NCI-H2107 (cell line): ENCODE measurements at places on chromosomes 4 and X.

DNA sequence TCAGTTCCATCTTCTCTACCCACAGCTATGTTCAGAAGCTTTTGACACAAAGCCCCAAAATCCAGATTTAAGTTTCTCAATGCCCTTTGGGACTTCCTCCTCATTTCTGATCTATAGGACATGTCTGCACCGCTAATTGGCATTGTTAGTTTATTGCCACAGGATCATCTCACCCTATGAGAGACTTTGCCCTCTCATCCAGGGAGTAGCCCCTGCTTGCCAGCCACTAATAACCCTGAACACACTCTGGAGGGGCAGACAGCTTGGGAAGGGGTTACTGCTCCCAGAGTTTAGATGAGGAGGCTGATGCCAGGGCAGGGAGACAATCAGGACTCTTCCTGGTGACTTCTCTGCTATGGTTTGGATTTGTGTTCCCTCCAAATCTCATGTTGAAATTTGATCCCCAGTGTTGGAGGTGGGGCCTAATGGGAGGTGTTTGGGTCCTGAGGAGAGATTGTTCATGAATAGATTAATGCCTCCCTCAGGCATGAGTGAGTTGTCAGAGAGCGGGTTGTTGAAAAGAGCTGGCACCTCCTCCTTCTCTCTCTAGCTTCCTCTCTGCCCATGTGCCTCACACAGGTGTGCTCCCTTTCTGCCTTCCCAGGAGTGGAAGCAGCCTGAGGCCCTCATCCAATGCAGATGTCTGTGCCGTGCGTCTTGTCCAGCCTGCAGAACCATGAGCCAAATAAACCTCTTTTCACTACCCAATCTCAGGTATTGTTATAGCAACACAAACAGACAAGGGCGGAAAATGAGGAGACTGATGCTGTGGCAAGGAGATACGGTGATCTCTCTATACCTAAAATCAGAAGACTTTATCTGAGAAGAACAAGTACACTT is 3.6 kb upstream of the SCARB2 start:
- DNase-seq = no peak

- no peak for DNase-seq
These were observed 47.0 kb upstream of the NAP1L5 start for GRCh38 chr4:88744609-88745008.

DNA sequence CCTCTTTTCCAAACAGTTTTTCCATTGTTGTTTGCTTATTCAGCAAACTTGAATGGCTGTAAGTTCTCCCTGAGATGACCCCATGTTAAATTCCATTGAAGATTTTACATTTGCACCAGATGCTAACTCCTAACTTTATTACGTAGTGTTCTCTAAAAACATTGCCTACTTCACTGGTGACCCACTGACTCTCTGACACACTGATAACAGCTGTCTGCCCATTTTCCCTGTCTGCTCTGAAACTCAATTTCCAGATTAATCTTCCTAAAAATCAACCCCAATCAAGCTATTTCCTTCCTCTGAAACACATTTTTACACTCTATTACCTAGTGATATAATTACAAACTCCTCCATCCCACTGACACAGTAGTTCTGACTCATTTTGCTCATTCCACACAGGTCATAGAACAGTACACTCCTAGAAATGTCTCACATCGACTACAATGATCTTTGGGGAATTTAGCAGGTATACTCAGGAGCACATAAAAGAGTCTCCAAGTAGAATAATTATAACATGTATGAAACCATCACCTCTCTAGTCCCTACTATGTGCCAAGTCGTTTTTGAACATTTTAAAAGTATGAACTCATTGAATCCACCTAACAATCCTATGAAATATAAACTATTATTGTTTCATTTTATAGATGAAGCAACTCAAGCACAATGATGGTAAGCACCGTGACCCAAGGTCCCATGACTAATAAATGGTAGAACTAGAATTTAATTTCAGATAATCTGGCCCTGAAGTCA is 210.9 kb downstream of the SLIT2 start:
- no peak for DNase-seq

DNA sequence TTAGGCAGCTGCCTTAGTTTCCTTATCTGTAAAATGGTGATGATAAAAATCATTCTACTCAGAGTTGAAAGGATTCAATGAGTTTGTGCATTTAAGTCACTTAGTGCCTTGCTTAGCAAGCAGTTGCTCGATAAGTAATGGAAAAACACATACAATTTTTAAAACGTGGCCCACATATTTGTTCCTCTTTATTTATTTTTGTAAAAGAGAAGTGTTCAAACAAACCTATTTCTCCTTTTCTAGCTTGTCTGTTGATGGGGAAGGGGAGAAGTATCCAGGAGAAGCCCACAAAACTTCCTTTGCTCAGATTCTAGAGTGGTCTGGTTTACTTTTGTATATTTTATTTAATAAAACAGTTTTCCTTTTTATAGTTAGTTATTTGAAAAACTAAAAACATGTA is 3.3 kb upstream of the HPGDS start:
- no peak for DNase-seq

- DNase-seq = no peak
These were observed 336.2 kb upstream of the PPARGC1A start for GRCh38 chr4:24226023-24226422.

- no peak for DNase-seq
These were observed 555.0 kb downstream of the MID1IP1 start for GRCh38 chrX:39356119-39356807.

- DNase-seq = no peak
These were observed 17.8 kb downstream of the DKK2 start for GRCh38 chr4:107018344-107018735.

DNA sequence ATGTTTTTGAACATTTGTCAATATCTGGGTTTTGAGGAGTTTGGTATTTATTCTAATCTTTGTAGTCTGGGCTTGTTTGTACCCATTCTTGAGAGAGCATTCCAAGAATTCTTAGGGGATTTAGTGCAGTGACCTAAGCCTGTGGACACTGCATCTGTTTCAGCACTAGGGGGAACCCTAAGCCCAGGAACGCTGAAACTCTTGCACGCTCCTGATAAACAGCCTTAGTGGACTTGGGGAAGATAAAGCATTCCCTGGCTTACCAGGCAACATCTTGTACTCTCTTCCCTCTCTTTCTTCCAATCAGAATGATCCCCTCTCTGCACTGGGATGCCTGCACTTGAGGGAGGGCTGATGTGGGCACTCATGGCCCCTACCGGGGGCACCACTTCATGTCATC is 654.9 kb upstream of the HTR2C start:
- DNase-seq = peak; percentile 11

DNA sequence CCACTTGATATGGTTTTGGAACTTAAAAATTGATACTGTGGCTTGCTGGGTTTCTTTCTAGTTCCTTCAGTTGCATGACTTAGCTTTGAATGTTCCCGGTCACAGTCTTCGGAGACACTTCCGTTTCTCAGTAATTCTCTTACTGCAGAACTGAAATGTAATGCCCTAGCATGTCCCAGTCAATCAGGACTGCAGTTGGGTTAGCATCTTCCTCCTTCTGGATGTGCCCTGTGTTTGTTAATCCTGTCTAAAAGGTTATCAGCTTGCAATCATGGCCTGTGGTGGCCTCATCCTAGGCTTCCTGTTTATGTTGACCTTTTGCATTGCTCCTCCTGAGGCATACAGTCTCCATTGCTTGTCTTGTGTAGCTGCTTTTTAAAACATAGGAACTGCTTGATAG is 275.9 kb downstream of the ARHGAP10 start:
- DNase-seq = no peak

- DNase-seq = no peak
These were observed 158.2 kb downstream of the PLS3 start for GRCh38 chrX:115719171-115719570.

DNA sequence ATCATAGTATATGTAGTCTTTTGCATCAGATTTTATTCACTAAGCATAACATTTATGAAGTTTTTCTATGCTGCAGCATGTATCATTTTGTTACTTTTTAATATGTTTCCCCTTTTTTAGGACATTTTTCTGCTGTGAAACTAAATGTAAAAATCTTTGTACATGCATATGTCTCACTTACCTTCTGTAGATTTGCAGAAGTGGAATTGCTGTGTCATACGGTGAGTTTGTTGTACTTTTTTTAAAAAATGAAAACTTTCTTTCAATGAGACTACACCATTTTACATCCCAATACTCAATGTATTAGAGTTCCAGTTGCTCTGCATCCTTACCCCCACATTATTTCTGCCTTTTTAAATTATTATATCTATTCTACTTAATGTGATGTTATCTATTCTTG is 868.9 kb downstream of the PDHA2 start:
- DNase-seq = no peak

DNA sequence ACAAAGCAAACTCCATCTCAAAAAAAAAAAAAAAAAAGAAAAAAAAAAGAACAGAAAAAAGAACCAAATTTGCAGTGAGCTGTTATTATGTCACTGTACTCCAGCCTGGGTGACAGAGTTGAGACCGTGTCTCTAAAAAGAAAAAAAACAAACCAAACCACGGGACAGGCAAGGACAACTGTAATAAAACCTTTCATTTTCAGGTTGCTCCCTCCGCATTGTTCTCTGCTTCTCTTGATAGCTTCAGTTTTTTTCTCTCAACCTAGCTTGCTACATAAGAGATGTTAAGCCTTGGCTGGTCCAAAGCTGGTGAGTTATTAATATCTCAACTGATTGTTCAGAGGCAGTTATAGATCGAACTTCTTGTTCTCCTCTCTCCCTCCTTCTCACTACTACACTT is 23.1 kb upstream of the ELF2 start:
- DNase-seq = no peak

DNA sequence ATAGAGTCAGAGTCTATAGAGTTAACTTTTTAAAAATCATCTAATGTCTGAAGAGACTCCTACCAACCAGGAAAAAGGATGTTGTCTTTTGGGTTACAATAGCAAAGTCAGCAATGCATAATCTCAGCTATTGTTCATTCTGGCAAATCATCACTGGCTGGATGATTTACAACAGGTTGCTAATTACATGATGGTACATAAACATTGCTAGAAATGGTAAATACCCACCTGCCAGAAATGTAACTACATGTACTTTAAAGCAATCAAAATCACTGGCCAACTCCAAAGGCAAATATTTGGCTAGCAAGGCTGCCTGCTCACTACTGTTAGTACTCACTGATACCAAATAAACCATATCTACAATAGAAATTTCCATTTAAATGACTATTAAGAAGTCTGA is 91.1 kb downstream of the PPP3CA start:
- DNase-seq = no peak

DNA sequence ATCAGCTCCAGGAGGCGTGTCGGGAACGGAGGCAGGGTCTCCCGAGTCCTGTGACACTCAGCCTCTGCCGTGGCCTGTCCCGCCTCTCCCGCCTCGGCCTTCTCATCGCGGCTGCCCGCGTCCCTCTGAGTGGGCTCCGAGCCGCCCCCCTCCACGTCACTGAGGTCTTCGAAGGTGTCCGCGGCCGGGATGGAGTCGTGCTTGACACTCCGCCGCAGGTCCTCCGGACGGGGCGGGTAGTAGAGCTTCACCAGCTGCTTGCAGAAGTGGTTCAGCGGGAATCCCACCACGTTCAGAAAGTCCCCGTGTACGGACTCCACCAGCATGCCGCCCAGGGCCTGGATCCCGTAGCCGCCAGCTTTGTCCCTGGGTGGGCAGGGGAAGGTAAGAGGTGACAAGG is 25.0 kb downstream of the ASMTL start:
- no peak for DNase-seq

DNA sequence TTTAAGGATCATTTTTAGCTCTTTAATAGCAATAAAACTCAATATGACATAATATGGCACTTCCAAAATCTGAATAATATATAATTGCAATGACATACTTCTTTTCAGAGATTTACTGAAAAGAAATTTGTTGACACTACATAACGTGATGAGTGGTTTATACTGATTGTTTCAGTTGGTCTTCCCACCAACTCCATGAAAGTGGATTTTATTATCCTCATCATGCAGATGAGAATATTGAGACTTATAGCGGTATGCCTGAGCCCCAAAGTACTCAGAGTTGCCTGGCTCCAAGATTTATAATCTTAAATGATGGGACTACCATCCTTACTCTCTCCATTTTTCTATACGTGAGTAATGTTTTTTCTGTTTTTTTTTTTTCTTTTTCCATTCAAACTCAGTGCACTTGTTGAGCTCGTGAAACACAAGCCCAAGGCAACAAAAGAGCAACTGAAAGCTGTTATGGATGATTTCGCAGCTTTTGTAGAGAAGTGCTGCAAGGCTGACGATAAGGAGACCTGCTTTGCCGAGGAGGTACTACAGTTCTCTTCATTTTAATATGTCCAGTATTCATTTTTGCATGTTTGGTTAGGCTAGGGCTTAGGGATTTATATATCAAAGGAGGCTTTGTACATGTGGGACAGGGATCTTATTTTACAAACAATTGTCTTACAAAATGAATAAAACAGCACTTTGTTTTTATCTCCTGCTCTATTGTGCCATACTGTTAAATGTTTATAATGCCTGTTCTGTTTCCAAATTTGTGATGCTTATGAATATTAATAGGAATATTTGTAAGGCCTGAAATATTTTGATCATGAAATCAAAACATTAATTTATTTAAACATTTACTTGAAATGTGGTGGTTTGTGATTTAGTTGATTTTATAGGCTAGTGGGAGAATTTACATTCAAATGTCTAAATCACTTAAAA is 15.3 kb downstream of the ALB start:
- DNase-seq = no peak

GRCh38 chr4:15658781-15659180 is 3.6 kb upstream of the FBXL5 start:
- no peak for DNase-seq

DNA sequence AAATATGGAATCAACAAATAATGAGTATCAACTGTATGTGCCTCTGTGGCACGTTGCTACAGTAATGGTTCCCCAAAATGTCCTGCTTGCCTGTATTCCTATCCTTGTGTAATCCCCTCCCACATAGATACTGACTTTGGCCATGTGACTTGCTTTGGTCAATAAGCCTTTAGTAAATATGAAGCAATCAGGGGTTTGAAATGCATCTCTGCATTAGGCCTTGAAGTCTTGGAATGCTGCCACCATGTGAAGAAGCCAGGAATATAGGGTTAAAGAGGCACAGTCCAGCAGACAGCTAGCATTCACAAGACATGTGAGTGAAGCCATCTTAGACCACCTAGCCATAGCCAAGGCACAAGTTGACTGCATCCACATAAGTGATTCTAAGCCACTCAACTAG is 190.9 kb downstream of the GABRB1 start:
- no peak for DNase-seq

- DNase-seq = no peak
These were observed 56.1 kb downstream of the ATXN3L start for GRCh38 chrX:13263560-13264251.

GRCh38 chr4:146522869-146523205 is 1.1 kb upstream of the SLC10A7 start:
- DNase-seq = no peak

DNA sequence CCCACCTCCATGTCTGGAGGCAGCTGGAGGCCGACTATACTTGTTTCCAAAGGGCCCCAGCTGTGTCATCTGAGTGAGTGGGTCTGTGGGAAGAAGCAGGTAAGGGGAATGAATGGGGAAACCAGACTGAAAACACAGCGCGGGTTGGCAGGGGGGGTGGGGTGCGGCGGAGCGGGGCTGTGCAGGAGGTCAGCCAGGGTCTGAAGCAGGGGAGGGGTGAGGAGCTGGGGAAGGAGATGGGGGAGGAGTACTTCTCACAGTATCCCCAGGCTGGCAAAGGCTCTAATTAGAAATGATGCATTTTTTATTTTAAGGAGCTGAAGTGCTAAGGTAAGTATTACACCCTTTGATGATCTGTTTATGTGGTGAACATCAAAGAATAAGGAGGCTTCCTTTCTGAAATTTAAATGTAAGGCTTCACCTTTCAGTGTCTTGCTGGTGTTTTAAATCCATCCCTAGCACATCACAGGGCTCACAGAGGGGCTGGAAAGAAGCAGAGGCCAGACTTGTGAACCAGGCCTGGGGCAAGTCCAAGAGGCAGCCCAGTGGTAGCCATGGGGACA is 37.5 kb downstream of the SMIM20 start:
- DNase-seq = no peak
